ENCODE measurements at places on chromosomes 5 and 9.

GRCh38 chr5:41250351-41250987 is 37.1 kb upstream of the C6 start:
- no peak for DNase-seq

DNA sequence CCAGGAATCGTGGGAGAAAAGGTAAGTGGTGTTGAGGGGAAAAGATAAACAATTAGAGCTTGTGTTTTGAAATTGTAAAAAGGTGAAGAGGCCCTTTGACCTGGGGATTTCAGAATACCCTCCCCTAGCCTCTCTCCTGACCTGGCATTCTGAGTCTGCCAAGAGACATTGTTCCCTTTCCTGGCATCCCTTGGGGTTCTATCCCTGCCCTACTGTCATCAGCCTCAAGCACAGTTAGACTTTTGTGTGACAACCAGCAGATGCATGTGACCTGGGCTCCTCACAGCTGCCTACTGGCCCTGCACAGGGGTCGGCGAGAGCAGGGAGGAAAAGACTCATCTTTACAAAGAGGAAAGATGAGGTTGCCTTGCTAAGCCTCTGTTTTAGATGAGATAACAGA is 72.2 kb upstream of the ORM1 start:
- DNase-seq = no peak

DNA sequence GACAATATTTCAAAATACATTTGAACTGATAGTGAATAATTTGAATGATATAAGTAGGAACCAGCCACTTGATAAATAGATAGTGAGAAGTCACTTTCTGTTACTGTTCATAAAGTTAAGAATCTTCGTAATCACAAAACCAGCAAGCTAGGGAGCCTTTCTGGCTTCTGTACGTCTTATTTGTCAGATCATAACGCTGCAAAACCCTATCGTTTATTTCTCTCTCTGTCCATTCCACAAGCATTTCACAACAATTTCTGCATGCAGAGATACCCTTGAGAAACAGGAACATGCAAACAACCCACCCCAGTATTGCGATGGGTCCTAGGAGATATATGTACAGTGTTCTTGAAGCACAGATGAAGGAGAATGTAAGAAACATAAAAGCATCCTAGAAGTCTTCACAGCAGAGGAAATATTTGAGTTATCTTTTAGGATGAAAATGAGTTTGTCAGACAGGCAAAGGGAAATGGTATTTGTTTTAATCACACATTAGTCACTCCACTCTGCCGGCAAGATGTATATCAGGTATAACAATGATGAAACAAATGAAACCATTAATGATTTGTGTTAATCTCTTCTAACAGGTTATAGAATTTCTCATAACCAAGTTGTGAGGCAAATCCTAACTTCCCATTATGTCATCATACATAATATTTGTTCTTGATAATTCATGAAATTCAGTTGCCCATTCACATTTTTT is 668.7 kb upstream of the FTMT start:
- DNase-seq = no peak

- no peak for DNase-seq
Measured at GRCh38 chr5:131265311-131265803, 1.5 kb downstream of the CDC42SE2 start.

DNA sequence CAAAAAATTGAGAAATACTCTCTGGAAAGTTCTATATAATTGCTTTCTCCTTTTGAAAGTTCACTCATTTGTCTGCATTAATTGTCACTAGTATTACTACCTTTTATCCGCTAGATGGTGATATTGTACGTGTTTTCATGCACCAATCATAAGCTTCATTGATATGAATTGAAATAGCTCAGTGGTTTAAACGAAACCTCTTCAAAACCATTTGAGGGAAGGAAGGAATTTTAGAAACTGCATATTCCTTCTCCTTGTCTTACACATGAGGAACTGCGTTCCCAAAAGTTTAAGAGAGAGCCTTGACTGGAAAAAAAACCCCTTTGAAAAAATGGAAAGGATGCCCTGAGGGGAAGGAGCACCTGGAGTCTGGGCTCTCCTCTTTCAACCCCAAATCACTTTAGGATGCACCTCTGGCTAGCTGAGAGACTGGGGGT is 98.6 kb downstream of the YTHDC2 start:
- no peak for DNase-seq

- DNase-seq = no peak
Measured at GRCh38 chr5:31172881-31173280, 20.6 kb upstream of the CDH6 start.

GRCh38 chr5:133287500-133287899 is 235.7 kb downstream of the HSPA4 start:
- no peak for DNase-seq

DNA sequence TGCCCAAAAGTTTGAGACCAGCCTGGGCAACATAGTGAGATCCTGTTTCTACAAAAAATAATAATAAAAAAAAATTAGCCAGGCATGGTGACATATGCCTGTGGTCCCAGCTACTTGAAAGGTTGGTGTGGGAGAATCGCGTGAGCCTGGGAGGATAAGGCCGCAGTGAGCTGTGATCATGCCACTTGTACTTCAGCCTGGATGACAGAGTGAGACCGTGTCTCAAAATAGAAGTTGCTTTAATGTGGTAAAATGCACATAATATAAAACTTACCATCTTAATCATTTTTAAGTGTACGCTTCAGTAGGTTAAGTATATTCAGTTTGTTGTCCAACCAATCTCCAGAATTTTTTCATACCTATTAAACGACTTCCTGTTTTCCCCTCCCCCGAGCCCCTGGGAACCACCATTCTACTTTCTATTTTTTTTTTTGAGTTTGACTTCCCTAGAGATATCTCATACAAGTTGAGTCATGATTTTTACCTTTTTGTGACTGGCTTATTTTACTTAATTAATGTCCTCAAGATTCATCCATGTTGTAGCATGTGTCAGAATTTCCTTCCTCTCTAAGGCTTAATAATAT is 120.1 kb upstream of the POC5 start:
- DNase-seq = no peak

DNA sequence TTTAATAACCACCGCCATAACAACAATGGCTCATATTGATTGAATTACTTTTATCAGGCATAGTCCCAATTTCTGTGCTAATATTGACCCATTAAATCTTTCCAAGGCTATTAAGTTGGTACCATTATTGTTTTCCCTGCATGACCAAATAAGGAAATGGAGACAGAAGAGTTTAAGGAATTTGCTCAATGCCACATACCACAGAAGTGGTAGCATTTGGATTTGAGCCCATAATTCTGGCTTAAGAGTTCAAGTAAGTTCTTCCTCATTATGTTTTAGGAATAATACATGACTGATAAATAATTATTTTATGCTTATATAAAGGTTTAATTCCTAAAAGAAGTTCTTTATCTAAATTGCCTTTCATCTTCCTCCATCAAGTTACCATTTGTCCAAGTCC is 43.4 kb upstream of the HAPLN1 start:
- no peak for DNase-seq

DNA sequence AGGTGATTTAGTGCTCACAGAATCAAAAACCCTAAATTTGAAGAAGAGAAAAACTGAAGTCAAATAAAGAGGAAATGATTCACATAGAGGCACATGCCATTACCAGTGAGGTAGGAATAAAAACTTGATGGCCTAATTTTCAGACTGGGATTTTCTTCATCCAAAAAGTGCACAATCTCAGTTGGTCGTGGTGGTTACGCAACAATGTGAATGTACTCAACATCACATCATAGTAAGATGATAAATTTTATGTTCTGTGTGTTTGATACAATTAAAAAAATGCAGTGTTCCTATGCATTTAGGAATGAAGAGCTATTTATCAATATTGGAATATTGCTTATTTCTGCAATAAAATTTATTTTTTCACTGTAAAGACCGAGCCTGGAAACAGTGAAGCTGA is 60.7 kb downstream of the SV2C start:
- no peak for DNase-seq

GRCh38 chr5:68548959-68549676 is 333.6 kb downstream of the PIK3R1 start:
- no peak for DNase-seq

- no peak for DNase-seq
Measured at GRCh38 chr5:137114529-137114928, 384.6 kb downstream of the SPOCK1 start.
